NCI-H345 (cell line): ENCODE measurements at places on chromosomes 3 and 15.

- DNase-seq, result no peak
Observed at GRCh38 chr3:67376416-67376815, 278.0 kb downstream of the SUCLG2 start.

DNA sequence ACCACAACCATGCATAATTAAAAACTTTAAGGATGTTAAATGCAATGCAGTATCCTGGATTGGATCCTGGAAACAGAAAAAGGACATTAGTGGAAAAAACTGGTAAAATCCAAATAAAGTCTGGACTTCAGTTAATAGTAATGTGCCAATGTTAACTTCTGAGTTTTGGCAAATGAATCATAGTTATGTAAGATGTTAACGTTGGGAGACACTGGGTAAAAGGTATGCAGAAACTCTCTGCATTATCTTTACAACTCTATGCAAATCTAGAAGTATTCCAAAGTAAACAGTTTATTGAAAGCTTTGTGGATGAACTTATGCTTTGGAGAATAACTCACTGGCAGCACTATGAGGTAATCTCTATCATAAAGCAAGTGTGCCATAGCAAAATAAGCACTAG is 357.4 kb downstream of the RORA start:
- no peak for DNase-seq

DNA sequence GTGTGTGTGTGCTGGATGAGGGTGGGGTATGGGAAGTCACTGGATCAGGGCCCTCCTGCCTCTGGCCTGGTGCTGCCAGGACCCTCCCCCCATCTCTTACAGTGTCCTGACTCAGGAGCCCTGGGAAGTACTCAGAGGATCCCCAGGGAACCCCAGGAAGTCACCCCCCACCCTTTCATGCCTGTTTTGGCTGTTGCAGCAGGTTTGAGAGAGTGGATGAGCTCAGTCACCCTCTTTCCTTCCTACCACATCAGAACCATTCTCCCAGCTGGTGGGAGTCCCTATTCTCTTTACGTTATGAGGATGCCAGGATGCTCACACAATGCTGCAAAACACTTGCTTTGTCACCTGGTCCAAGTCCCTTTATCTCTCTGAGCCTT is 59.0 kb downstream of the BDH1 start:
- DNase-seq, result no peak

- no peak for DNase-seq
Observed at GRCh38 chr3:73681610-73682009, 56.9 kb upstream of the PDZRN3 start.

DNA sequence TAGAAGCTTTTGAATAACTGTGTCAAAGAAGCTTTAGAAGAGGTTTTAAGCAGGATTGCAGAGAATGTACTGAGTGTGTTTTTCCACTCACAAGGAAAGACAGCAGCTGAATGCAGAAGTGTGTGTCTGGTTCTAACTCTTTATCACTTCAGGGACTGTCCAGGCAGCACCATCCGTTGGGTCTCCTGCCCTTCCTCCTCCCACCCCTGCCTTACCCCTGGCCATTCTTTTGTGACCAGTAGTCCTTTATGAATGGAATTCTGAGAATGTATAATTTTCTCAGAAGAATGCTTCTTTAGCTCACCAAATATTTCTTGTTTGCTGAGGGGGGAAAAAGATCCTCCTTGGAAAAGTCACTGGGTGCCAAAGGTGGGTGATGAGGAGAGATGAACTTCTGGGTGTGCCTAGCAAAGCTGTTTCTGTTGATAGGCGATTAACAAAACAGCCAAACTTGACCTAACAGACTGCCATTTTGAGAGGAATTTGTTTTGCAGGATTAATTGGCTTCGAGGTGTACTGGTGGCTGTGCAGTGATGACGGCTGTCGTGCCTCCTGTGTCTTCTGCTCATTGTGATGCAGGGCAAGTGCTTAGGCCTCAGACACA is 70.9 kb downstream of the IGF1R start:
- no peak for DNase-seq

- DNase-seq, result no peak
Observed at GRCh38 chr3:23333633-23334032, 130.5 kb downstream of the UBE2E2 start.

GRCh38 chr3:184682671-184683070 is 29.2 kb downstream of the MAGEF1 start:
- DNase-seq, result no peak
